Stimulated activated CD4-positive, alpha-beta T cell treated with anti-CD3 and anti-CD28 coated beads, Interleukin-4, amount 100 ng/mL, for 4 hours (primary cell): ENCODE measurements at places on chromosomes 7 and 10.

GRCh38 chr7:21142081-21142480 is 285.8 kb upstream of the SP4 start:
- DNase-seq = no peak

DNA sequence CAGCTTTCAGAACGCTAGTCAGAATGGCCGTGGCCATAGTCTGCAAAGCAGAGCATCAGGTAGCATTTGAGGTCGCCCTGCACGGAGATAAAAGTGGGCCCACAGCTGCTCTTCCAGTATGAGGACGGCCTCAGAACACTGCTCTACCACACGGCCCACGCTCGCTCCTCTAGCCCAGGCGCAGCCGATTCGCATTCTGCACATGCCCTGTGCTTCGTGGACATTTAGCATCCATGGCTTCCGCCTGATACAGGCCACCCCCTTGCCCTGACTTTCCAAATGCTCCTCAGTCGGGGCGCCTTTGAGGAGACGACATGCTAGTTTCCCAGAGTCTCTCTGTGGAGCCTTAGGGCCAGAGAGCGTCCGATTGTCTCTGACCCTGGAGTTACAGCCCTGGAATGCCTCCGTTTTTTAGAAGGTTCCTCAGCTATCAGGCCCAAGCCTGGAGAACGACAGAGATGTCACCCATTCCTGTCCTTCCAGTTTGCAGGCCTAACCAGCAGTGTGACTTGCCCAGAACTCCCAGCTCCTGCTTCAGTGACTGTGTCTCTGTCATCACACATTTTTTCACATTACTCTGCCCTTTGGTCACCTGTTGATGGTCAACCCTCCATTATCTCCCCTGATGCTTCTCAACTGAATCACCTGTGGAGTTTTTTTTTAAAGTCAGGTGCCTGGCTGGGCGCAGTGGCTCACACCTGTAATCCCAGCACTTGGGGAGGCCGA is 14.3 kb downstream of the STRA8 start:
- DNase-seq = no peak

DNA sequence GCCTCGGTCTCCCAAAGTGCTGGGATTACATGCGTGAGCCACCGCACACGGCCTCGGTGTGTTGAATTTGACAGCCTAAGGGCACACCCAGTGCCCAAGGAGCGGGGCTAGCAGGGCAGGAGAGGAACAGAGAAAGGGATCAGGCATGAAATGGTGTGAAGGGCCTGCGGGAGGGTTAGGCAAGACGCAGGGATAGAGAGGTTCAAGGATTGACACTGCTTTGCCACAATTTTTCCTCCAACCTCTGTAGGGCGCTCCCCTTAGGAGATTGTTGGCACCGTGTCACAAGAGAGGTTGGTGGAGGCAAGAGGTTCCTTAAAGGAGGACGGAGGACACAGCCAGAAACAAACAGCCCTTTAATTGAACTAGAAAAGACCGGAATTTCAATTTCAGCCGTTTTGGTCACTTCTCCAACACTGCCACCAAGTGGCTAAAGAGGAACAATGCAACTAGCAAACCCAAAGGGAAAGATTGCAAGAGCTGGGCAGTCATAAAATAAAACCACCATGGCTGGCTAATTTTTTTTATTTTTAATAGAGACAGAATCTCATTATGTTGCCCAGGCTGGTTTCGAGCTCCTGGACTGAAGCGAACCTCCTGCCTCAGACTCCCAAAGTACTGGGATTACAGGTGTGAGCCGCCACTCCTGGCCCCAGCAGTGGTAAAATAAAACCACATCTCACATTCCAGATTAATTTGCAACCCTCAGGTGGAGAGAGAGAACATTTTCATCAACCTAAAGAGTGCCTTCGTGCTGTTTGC is 6.9 kb upstream of the CREB3L2 start:
- no peak for DNase-seq

GRCh38 chr7:5549096-5549763 is 125.6 kb upstream of the TNRC18 start:
- no peak for DNase-seq
